Caco-2 (cell line): ENCODE measurements at places on chromosomes 5 and 9.

DNA sequence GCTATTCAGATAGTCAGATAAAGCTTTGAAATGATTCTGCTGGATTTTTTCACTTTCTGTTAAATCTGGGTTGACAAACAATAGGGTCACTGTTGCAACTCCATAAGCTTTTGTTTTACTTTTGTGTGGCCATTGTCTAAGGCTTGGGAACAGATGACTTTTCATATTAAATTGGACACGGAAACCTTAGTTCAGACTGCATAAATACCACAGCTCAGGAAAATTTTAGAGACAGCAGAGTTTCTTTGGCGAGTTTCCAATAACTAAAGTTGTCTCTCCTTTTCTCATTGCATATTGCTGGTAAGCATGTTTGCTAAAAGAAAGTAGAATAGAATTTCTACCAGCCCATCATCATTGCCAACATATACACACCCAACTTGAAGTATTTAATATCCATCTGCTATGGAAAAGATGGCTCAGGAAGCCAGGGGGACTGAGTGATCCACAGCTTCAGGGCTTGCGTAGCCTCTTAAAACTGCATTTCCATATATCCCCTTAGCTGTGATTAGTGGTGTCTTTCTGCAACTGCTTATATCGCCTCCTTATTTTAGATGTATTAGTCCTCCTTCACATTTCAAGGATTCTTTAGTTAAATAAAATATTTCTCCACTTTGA is 168.2 kb downstream of the ARHGAP26 start:
- DNase-seq, result no peak

GRCh38 chr5:39342460-39342859 is 21.8 kb downstream of the C9 start:
- no peak for DNase-seq

DNA sequence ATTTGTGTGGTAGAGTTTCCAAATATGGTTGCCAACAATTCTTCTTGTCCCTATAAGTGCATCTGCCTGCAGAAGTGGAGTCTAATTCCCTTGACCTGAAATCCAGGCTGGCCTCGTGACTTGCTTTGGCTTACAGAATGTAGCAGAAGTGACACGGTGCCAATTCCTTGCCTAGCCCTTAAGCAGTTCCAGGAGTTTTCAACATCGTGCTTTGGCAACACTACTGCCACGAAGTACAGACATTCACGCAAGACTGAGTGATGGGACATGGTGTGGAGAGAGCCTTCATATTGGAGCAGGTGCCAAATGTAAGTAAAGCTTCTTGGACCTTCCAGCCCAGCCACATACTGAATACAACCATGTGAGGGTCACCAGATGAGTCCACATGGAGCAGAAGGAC is 92.9 kb upstream of the NEK6 start:
- DNase-seq, result no peak

GRCh38 chr5:3356016-3356415 is 239.6 kb upstream of the IRX1 start:
- DNase-seq, result no peak
